ENCODE measurements at places on chromosomes 6 and 20. TPM values are rescaled to one million over a fixed set of nuclear protein-coding genes. Genes with fewer than 3 reads are reported as not detected.

ELOVL5 gene
- polyA plus RNA-seq, result 69.5 TPM

SPEF1 gene
- 0.09 TPM for polyA plus RNA-seq

TAAR8 gene
- not detected for polyA plus RNA-seq

OXT gene
- polyA plus RNA-seq, result not detected

XKR7 gene
- polyA plus RNA-seq, result 0.02 TPM

GLP1R gene
- polyA plus RNA-seq, result not detected

Measured in CD14-positive monocyte (primary cell).